Caco-2 (cell line): ENCODE measurements at places on chromosomes 3 and 15. TPM values are rescaled to one million over a fixed set of nuclear protein-coding genes. Genes with fewer than 3 reads are reported as not detected.

Gene FMN1
- 0.95 and 1.6 TPM in 2 replicates for total RNA-seq

- H3K27ac ChIP-seq: no peak overlapping the region
- H3K4me3 ChIP-seq: no peak overlapping the region
- H3K4me1 ChIP-seq: no peaks in the 10 kb centered on the region
Measured at GRCh38 chr3:116038968-116039650, 406.2 kb downstream of the LSAMP start.

GRCh38 chr3:177448987-177449359 is 251.7 kb upstream of the TBL1XR1 start:
- H3K36me3 ChIP-seq: no peaks in the 10 kb centered on the region
- no peak for DNase-seq
- H3K27ac ChIP-seq: no peak overlapping the region

- no peaks in the 10 kb centered on the region for H3K27me3 ChIP-seq
- H3K36me3 ChIP-seq: no peaks in the 10 kb centered on the region
- no peaks in the 10 kb centered on the region for H3K4me1 ChIP-seq
Measured at GRCh38 chr3:132273036-132273435, 44.2 kb upstream of the ACP3 start.

- no peaks in the 10 kb centered on the region for H3K4me1 ChIP-seq
- H3K27me3 ChIP-seq: no peaks in the 10 kb centered on the region
- DNase-seq: no peak
- H3K27ac ChIP-seq: no peak overlapping the region
- no peaks in the 10 kb centered on the region for H3K36me3 ChIP-seq
Measured at GRCh38 chr3:12773030-12773709, 14.1 kb upstream of the TMEM40 start.
